ENCODE measurements at places on chromosomes 1 and 21. TPM values are rescaled to one million over a fixed set of nuclear protein-coding genes. Genes with fewer than 3 reads are reported as not detected.

CYYR1 gene
- 54.1 TPM for polyA plus RNA-seq

PGBD2 gene
- polyA plus RNA-seq: 14.2 TPM

PLA2G2C gene
- 0.10 TPM for polyA plus RNA-seq

ZBTB8B gene
- 2.3 TPM for polyA plus RNA-seq

Measured in left kidney (tissue), 8 donors.